ENCODE measurements at places on chromosomes 16 and 17. TPM values are rescaled to one million over a fixed set of nuclear protein-coding genes. Genes with fewer than 3 reads are reported as not detected.

GRCh38 chr16:450785-451512, 25.5 kb downstream of the RAB11FIP3 start:
- no peak overlapping the region for H3K27ac ChIP-seq
- no peak overlapping the region for H3K4me3 ChIP-seq
- H3K36me3 ChIP-seq, result peaks cover 4% of the 10 kb centered on the region

- no peaks in the 10 kb centered on the region for H3K27me3 ChIP-seq
- H3K4me1 ChIP-seq, result peaks cover 12% of the 10 kb centered on the region
- peak overlapping the region; percentile 91 for H3K27ac ChIP-seq
- peak overlapping the region; percentile 61 for H3K4me3 ChIP-seq
- H3K36me3 ChIP-seq, result no peaks in the 10 kb centered on the region
These were observed 1.7 kb downstream of the KANSL1 start for GRCh38 chr17:46191322-46192188.

DNA sequence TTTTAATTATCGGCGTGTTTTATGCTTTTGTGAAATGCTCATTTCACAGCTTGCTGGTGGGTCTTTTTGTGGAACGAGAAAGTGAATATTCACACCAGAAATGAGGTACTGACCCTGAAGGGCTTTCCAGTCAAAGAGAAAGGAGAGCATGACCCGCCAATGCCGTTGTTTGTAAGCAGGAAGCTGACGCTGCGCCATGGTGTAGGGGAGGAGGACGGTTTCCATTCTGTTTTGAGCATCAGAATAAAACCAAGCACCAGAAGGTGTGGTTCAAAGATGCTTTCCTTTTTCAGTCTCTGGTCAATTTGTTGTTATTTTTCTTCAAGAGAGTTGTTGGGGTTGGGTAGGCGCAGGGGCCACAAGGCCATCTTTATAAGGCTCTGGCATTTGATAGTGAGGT, 669.3 kb downstream of the WWOX start:
- no peaks in the 10 kb centered on the region for H3K36me3 ChIP-seq
- H3K4me1 ChIP-seq, result no peaks in the 10 kb centered on the region
- H3K4me3 ChIP-seq, result no peak overlapping the region
- no peak for DNase-seq

DNA sequence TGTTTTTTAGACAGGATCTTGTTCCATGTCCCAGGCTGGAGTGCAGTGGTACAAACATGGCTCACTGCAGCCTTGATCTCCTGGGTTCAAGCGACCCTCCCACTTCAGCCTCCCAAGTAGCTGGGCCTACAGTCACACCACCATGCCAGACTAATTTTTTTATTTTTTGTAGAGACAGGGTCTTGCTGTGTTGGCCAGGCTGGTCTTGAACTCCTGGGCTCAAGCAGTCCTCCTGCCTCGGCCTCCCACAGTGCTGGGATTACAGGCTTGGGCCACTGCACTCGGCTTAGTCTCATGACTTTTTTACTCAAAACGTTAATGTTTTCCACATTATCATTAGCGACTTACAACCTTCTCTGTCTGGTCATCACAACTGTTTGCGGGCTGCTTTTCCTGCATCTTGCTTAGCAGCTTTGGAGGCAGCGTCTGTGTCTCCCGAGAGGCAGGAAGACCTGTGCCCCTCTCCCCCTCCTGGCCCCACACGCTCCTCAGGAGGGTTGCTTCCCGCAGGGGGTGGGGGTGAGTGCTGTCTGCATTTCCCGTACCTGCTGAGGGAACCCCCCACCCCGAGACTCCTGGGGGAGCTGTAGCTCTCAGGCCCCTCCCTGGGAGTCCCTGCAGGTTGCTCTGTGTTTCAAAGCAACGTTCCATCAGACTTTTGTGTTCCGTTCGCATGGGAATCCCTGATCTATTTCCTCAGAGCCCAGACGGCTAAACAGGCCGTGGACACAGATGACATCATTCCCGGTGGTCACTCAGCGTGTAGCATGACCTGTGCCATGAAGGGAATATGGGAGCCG, 52.6 kb downstream of the PGS1 start:
- peaks cover 6% of the 10 kb centered on the region for H3K36me3 ChIP-seq
- no peaks in the 10 kb centered on the region for H3K4me1 ChIP-seq
- H3K27me3 ChIP-seq, result no peaks in the 10 kb centered on the region
- no peak for DNase-seq
- no peak overlapping the region for H3K27ac ChIP-seq

- no peaks in the 10 kb centered on the region for H3K27me3 ChIP-seq
- no peaks in the 10 kb centered on the region for H3K4me1 ChIP-seq
- DNase-seq, result no peak
These were observed 108.0 kb downstream of the SKAP1 start for GRCh38 chr17:48322060-48322459.

GRCh38 chr17:21351366-21352065, 24.6 kb upstream of the KCNJ12 start:
- no peaks in the 10 kb centered on the region for H3K36me3 ChIP-seq
- H3K27me3 ChIP-seq, result no peaks in the 10 kb centered on the region
- no peak overlapping the region for H3K27ac ChIP-seq
- no peak for DNase-seq
- H3K4me1 ChIP-seq, result no peaks in the 10 kb centered on the region

DNA sequence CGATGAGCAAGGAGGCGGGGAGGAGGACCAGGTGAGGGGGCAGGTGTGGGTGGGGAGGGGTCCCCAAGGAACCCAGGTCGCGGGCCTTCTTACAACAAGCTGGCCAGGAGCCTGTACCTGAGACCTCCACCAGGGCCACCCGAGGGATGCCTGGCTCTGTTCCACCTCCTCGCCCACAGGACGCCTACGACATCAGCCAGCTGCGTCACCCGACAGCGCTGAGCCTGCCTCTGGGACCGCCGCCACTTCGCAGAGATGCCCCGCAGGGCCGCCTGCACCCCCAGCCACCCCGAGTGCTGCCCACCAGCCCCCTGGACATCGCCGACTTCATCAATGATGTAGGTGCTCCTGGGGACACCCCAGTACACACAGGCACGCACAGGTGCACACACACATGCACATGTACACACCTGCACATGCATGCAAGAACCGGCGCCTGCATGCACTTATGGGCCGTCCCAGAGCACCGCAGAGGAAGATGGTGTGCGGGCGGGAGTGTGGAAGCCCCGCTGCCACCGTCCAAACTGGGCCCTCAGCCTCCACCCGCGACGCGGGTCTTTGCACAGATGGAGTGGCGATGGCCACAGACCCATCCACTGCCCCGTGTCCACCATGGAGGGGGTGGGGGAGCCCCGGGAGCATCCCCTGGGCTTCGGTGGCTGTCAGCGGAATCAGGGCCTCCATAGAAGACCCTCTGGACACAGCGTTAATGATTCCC, 6.6 kb downstream of the SLC22A31 start:
- H3K4me3 ChIP-seq, result no peak overlapping the region
- H3K36me3 ChIP-seq, result no peaks in the 10 kb centered on the region
- DNase-seq, result no peak
- H3K4me1 ChIP-seq, result no peaks in the 10 kb centered on the region
- H3K27ac ChIP-seq, result no peak overlapping the region

- no peak overlapping the region for H3K27ac ChIP-seq
- H3K4me1 ChIP-seq, result no peaks in the 10 kb centered on the region
- no peak overlapping the region for H3K4me3 ChIP-seq
- DNase-seq, result no peak
These were observed 33.1 kb downstream of the NECAB2 start for GRCh38 chr16:84000989-84001642.

- no peaks in the 10 kb centered on the region for H3K27me3 ChIP-seq
- no peak for DNase-seq
- H3K4me3 ChIP-seq, result no peak overlapping the region
- no peaks in the 10 kb centered on the region for H3K4me1 ChIP-seq
- no peak overlapping the region for H3K27ac ChIP-seq
These were observed 22.1 kb downstream of the SPACA3 start for GRCh38 chr17:33013596-33014375.

GRCh38 chr16:17877821-17878360, 407.1 kb upstream of the XYLT1 start:
- H3K4me1 ChIP-seq, result no peaks in the 10 kb centered on the region
- H3K27ac ChIP-seq, result no peak overlapping the region
- H3K4me3 ChIP-seq, result no peak overlapping the region
- H3K36me3 ChIP-seq, result no peaks in the 10 kb centered on the region
- no peak for DNase-seq

The MMP15 gene
- polyA plus RNA-seq, result 38.2 TPM

The CEP295NL gene
- polyA plus RNA-seq, result 0.28 TPM

The FBF1 gene
- polyA plus RNA-seq, result 2.7 TPM

The CES3 gene
- 20.5 TPM for polyA plus RNA-seq

The AP2B1 gene
- polyA plus RNA-seq, result 59.1 TPM

The HOXB7 gene
- polyA plus RNA-seq, result 4.9 TPM

The PITPNM3 gene
- polyA plus RNA-seq, result 1.7 TPM

The SPHK1 gene
- polyA plus RNA-seq, result 10.5 TPM

The KRTAP4-9 gene
- not detected for polyA plus RNA-seq

The CMTM2 gene
- polyA plus RNA-seq, result not detected

The VPS25 gene
- 102 TPM for polyA plus RNA-seq

The MRPL28 gene
- 112 TPM for polyA plus RNA-seq
